ENCODE measurements at places on chromosomes 3 and 15.

DNA sequence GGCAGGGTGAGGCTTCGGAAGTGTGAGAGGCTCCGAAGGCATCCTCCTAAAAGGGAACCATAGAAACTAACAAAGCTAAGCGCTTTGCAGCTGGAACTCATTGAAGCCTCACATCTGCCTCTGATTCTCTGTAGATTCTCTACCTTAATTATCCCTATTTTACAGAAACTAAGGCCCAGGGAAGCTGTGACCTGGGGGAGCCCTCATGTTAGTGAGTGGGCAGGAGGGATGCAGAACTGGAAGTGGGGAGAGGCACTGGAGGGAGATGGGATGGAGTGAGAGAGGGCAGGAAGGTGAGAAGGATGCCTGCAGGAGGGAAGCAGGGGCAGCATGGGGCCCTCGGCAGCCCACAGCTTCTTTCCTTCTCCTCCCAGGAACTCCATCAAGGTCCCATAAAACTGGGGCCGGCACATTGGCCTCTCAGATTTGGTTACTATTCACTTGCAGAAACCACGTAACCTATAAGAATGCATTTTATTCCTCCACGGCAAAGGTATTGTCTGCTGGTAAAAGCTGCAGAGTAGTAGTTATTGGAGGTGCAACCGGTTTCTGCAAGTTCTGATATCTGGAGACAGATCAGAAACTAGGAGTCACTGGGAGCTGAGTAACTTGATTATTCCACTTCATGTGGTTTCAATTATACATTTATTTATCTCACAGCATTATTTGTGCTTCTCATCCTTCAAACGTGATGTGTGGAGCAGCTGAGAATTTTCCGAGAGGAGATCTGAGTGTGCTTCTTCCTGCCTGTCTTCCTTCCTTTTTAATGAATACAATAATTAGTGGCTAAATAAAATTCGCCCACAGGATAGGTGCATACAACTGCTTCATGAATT lies 24.0 kb upstream of the CHCHD6 start:
- DNase-seq = no peak

- DNase-seq = no peak
These were observed 117.9 kb downstream of the MEIS2 start for GRCh38 chr15:36982430-36982829.

DNA sequence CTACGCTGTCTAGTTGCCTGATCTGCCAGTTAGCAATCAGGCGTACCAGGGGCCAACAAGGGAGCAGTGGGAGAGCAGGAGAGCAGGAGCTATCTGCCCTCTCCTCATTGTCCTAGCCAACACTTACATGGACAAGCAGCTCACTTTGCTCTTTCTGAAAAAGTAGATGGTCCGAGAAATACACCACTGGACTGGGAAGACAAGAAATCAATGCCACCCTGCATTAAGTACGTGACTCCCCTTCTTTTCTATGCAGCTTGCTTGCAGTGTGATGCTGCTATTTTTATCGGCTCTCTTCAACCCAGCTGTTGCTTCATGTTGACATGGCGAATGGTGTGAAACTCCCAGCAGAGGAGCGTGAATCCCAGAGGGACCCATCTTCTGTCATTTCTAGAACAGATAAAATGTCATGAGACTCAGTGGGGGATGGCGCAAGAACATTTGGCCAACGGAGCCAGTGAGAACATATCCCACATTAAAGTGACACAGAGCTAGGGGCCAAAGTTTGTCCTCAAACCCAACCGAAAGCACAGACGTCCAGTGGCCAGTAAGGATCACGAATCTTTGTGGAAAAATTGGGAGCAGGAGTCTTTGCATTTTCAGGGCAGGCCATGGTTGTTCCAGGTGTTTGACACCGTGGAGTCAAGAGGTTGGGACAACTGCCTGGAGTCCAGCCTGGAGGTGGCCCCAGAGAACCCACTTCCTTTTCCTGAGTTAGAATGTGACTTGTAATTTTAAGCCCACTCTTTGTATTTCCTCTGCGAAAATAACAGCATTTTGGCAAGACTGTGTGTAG lies 53.7 kb upstream of the MEF2A start:
- DNase-seq = no peak

DNA sequence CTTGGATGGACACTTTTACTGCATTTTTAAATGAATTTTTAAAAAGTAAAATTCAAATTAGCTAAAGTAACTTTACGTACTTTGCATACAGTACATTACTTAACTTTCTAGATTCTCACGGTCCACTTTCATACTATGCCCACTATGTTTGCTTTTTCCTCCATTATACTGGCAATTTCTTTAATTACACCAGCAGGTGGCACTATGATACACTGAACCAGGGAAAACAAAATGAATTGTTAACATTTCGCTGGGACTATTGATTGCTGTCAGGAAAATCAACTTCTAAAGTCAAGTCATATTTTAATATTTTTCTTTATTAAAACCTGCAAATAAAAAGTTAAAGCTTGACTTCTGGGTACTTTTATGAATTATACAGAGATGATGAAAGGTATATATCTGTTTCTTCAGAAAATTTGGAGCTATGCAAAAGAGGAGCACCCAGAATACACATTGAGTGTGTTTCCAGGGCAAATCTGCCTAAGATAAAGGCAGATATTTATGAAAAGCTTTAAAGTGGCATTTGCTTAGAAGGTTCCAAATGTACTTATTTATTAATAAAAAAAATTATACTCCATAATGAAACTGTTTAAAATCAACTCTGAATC lies 21.8 kb upstream of the POU1F1 start:
- DNase-seq = no peak

DNA sequence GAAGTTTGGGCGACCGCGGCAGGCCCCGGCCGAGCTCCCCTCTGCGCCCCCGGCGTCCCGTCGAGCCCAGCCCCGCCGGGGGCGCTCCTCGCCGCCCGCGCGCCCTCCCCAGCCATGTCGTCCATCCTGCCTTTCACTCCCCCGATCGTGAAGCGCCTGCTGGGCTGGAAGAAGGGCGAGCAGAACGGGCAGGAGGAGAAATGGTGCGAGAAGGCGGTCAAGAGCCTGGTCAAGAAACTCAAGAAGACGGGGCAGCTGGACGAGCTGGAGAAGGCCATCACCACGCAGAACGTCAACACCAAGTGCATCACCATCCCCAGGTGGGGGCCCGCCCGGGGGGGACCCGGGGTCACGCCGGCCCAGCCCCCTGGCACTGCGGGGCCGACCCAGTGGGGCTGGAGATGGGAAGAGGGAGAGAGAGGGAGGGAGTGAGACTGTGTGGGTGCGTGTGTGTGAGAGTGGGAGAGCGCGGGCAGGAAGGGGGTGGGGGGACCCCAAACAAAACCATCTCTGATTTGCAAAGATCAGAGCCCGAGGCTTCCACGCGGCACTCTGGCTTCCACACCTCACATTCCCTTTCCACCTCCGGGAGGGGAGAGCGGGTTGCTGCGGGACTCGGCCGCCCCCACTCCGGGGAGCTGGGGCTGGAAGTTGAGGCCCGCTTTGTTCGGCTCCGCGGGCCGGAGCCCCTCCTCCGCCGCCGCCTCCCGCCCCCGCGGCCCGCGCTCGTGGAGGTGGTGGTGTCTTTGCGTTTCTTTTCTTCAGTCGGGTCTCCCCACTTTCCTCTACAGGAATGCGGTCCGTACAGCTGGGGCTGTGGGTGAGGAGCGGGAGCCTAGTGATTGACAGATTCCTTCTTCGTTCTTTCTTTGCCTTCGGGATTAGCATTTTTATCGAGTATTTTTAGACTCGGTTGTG lies 898 bp downstream of the SMAD3 start:
- DNase-seq = no peak

- no peak for DNase-seq
These were observed 594.9 kb upstream of the CFAP20DC start for GRCh38 chr3:59644479-59645402.

DNA sequence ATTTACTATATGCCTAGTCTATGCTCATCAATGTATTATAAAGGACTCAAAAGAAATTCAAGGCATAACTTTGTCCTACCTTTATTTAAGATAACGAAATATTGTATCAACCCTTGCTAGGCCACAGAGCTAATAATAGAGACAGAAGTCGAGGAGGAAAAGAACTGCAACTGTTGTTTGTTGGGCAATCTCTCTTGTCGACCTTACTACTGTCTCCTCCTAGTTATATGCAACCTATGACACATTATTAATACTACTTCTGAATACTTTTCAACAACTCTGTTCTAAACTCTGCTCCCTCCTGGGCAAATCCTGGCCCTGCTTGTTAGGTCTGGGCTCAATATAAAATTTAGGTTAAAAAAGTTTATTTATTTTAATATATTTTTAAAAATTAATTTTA lies 24.6 kb downstream of the SPPL2A start:
- DNase-seq = no peak

GRCh38 chr3:12966847-12967605 lies 106.2 kb downstream of the IQSEC1 start:
- no peak for DNase-seq

DNA sequence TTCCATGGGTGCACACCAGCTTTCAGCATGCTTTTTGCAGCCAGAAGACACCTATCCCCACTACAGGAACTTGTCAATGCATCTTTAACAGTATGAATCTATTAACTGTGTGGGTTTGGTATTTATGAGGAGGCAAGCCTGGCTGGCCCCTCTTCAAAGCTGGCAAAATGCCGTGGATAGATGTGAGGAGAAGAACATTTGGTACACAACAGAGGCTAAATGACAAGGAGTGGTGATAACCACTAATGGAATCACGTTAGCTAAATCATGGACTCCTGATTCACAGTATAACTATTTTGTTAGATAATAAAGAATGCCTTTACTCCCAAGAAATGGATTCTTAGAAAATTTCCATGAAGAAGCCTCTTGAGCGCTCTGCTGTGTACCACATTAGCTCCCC lies 187.2 kb downstream of the CLSTN2 start:
- DNase-seq = no peak

- no peak for DNase-seq
These were observed 95.2 kb downstream of the SEMA6D start for GRCh38 chr15:47812470-47812999.

- DNase-seq = no peak
These were observed 303.2 kb upstream of the SOX14 start for GRCh38 chr3:137460944-137461343.

GRCh38 chr3:126917232-126917804 lies 65.6 kb upstream of the PLXNA1 start:
- no peak for DNase-seq
